ENCODE measurements at places on chromosomes 11 and 22.

- DNase-seq = no peak
Observed at GRCh38 chr11:70577258-70577603, 178.9 kb downstream of the CTTN start.

GRCh38 chr11:125743681-125744080 is 2.4 kb upstream of the PATE1 start:
- no peak for DNase-seq

GRCh38 chr11:98766903-98767302 is 253.8 kb upstream of the CNTN5 start:
- DNase-seq = no peak

GRCh38 chr22:43470941-43471585 is 59.2 kb downstream of the MPPED1 start:
- DNase-seq = no peak

DNA sequence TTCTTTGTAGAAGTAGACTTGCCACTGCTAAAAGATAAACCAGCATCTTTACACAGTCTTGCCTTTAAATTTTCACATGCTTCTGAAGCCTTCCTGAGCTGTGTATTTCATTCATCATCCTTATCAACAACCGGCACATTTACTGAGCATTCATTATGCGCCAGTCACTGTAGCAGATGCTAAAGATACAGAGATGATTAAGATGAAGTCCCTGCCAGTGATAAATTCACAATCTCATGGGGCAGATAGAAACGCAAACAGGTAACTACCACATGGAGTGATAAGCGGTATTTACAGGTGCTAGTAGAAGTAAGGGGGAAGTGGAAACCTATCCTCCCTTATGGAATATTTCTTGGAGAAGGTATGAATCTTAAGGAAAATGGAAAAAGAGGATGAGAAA is 67.2 kb downstream of the PRCP start:
- DNase-seq = no peak

GRCh38 chr22:33459137-33459536 is 401.0 kb upstream of the SYN3 start:
- no peak for DNase-seq

DNA sequence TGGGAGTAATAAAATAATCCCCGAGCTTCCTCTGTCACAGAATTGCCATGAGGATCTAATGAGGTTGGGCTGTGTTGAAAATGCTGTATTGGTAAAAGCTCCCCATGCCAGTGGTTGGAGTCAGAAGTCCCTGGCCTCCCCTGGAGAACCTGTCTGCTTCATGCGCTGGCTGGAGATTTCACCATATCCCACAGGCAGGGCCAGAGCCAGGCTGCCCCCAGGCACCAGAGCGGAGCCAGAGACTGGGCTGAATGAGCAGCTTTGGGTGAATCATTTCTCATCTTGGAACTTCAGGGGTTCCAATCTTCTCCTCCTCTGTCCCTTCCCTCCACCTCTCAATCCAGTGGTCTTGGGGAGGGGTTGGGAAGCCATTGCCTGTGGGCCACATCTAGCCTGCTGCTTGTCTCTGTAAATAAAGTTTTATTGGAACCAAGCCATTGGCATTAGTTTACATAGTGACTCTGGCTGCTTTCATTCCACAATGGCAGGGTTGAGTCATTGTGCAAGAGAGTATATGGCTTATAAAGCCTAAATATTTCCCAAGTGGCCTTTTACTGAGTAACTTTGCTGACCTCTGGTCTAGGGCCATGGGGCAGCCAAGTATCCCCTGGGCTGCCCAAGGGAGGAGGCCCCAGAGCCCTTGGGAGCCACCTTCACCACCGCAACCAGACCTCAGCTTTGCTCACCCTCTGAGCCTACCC is 35.2 kb downstream of the LRRC10B start:
- peak; percentile 88 for DNase-seq

DNA sequence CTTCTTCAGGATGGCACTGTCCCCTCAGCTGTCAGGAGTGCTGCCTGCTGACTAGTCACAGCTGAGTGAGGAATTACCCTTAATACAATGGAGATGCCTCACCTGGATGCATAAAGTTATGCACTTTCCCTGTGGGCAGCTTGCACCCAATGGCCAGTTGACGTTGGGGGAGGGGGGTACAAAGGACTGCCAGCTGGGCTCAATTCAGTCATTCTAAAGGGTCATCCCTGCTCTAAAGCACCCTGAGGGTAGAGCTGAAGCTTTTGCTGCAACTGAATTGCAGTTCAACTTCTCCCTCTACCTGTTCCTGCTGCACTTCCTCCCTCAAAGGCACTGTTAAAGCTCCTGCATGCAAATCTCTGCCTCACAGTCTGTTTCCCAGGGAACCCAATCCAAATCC is 147.8 kb upstream of the SESN3 start:
- DNase-seq = no peak

GRCh38 chr11:128342511-128343134 is 244.7 kb downstream of the ETS1 start:
- DNase-seq = peak; percentile 41

DNA sequence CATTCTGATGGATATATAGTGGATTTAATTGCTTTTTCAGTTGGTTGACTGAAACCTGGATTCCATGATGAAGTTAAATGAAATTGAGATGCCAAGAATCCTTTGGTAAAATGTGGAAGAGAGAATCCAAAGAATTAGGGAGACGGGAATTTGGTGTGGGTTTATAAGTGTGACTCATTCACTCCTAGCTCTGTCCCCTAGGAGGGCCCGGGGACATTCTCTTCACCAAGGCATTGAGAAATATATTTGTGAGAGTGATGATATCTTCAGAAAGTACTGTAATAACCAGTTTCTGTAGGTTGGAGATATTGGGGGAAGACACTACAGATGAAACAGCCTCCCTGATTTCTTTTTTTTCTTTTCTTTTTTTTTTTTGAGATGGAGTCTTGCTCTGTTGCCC is 13.6 kb upstream of the PHOX2A start:
- DNase-seq = peak; percentile 6

- DNase-seq = no peak
Observed at GRCh38 chr11:102534261-102534872, 3.8 kb upstream of the MMP7 start.

- DNase-seq = no peak
Observed at GRCh38 chr11:27513389-27513788, 6.8 kb upstream of the LIN7C start.

DNA sequence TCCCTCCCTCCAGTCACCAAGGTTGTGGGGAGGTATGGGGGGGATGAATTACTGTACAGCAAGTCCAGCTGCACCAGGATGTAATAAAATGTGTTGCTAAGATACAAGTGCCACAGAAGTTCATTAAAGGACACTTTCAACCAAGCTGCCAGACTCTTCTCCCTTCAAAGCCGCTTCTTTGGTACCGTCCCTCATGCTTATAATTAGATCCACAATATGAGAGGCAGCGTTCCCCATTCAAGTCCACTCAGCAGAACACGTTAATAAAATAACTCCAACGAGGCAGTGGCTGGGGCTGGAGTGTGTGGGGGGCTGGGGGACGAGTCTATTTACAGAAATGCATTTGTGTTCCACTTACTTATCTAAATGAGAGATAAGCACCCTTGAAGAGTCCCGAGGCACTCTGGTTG is 14.7 kb downstream of the PHF21B start:
- DNase-seq = no peak

DNA sequence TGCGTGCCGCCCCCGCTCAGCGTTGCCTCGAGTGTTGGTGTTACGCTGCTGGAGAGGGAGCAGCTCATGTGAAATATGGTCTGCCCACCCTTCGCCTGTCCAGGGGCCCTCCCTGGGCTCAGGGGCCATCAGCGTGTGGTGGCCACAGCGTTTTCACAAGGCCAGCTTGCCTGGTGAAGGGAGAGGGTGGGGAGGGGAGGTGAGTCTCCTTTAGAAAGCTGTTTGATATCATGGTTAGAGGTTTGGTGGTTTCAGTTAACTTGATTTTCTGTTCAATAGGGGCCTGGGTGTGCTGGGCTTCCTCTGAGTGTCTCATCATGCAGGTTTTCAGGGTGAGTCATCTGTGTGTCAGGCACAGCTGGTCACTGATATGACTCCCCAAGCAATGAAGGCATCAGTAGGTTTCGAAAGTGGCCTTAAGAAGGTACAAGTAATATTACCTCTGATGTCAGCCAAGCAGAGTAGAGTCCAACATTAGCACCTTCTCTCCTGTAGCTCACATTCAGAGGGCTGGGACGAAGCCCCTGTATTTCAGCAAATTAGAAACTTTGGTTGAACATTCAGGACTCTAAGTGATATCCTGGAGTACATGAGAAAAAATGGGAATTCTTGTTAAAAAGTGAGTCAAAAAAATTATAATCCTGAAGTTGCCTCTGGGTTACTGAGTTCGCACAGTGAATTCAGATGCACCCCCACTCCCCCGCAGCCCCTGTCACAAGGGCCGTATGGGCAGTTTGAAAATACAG is 172.5 kb downstream of the TBC1D22A start:
- peak; percentile 94 for DNase-seq

GRCh38 chr22:29218758-29219408 is 13.2 kb downstream of the EMID1 start:
- no peak for DNase-seq

DNA sequence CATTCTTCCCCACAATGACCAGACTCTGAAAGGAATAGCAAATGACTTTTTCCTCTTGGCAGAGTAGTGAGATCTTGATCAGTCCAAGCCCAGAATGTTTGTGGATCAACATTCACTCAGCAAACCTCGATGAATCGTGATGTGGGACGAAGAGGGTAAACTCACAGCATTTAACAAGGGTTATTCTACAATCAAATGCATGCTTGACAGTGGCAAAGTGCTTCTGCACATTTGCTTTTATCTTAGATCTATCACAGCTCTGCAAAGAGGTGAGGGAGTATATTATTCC is 31.8 kb downstream of the TMPRSS5 start:
- peak; percentile 28 for DNase-seq

- DNase-seq = no peak
Observed at GRCh38 chr22:28222976-28223745, 304.1 kb upstream of the PITPNB start.

DNA sequence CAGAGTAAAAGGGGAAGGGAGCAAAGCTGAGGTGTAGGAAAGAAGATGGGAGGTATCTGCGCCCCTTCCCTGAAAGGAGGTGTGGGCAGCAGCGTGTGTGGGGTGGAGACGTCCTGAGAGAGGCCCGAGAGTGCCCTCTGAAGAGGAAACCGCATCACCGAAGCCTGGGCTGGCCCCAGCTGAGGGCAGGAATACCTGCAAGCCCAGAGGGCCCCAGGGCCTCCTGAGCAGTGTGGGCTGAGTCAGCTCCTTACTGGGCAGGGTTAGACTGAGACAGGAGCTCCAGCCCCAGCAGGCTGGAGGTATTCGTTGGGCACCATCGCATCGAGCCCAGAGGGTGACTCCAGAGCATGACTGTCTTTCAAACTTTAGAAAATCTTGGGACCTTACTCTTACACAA is 534.0 kb upstream of the B3GAT1 start:
- DNase-seq = no peak

DNA sequence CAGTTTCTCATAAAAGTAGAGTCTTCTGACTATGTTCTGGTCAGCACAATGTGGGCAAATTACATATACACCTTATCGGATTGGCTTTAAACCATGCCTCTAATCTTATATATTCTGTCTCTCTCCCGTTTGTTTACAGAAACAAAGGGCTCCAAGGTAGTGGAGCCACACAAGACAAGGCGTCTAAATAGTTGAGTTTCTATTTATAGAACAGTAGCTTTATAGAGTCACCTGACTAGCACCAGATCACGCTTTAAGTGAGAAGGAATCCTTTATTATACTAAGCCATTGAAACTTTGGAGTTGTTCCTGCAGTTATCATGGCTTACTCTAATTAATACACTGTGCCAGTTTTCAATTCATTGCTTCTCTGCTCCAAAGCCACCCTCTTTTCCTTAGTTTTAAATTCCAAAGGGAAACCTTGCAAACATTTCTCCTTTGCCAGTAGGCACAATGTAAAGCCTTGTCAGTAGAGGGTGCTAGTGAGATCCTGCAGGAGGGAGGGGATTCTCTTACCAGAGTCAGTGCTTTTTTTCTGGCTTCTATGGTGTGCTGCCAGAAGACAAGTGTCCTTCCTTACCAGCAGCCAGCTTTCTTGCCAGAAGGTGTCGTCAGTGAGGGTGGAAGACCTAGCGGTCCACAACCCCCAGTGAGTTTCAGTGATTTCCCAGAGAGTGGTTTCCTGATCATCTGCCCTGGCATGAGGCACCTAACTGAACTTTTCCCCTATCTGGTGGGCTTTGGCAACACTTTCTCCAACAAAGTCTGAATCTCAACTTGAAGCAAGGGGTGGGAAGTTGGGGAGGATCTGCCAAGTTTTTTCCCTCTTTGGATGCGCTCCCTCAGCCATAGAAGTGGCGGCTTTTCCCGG is 71.7 kb downstream of the RAB38 start:
- peak; percentile 64 for DNase-seq

DNA sequence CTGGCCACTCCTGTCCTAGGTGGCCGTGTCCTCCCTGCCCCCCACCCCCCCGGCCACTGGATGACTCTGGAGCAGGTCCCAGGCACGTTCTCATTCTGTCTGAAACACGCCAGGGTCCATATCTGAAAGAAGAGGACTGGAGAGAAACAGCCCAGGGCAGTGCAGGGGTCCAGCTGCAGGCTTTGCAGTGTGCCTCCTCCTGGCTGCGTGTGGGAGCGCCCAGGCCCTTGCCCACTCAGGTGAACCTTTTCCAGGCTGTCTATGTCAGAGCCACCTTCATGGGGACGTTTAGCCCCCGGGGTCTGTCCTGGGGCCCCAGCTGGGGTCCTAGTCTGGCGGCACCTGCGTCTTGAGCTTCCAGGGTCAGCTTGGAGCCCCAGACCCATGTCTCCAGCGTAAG is 15.6 kb downstream of the GRAMD4 start:
- DNase-seq = no peak

- peak; percentile 46 for DNase-seq
Observed at GRCh38 chr11:10414659-10415058, 40.4 kb upstream of the AMPD3 start.

DNA sequence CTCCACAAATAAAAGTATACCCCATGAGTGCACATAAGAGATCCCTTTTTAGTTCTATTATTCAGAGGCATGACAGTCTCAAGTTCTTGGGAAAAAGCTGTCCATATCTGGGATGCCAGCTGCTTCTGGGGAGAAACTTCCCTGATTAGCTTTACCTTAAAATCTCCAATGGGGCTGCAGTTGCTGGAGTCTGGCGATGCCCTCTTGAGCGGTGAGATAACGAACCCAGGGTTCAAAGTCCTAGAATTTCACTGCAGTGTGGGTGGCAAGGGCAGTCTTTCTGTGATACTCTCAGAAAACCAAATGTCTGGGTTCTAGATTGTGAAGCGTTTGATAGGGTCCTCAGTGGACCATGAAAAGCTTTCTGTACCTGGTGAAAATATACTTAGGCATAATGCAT is 7.4 kb upstream of the PRR33 start:
- no peak for DNase-seq

- no peak for DNase-seq
Observed at GRCh38 chr22:26783885-26784284, 126.5 kb downstream of the MIAT start.
